ENCODE measurements at places on chromosomes 12 and 14.

DNA sequence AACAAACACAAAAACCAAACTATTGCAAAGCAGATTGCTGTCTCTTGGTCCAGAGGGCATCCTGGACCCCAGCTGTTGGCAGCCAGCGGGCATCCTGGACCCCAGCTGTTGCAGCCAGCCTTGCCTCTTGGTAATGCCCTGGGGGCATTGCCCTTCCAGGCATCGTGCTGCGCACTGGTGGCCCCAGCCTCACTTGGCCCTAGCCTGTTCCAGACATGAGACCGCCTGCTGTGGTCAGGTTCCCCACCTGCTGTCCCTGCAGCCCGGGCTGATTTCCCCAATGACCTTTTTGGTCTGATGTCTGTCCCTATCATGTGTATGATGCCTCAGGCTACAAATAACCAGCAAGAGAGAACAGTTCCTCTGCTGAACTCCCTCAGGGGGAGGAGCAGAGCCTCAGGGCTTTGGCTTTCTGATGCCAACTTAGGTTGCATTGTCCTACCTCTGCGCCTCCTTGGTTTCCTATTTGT lies 20.8 kb downstream of the MLXIP start:
- no peak for DNase-seq

DNA sequence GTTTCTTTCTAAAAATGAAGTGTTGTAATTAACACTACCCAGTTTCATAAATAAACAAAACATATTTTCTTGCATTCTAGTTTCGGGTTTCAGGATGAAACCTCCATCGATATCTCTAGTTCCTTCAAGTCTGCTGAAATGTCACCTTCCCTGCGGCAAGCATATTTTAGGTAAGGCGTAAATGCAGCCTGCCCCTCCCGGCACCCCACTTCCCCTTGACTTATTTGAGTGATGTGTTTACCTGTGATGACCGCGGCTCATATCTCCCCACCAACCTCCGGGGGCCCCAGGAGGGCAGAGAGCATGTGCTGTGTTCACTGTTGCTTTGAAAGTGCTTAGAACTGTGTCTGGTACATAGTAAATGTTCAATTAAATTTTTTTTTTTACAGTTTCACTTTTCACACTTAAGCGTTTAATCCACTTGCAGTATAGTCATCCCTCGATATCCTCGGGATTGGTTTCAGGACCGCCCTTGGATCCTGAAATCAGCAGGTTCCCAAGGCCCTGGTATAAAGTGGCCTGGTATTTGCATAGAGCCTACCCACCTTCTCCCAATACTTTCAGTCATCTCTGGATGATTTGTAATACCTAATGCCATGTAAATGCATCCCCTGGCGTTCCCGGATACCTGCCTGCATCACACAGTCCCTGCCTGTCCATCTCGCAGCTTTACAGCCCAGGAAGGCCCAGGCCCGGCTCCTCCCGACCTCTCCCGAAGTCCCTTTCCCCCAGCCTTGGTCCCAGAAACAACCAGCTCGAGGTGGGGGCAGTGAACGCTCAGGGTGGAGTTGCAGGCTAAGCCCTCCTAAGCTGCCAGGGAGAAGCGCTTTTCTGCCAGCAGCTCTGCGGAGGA lies 40.2 kb upstream of the FBRSL1 start:
- no peak for DNase-seq

- no peak for DNase-seq
Observed at GRCh38 chr12:92063641-92064040, 82.0 kb downstream of the BTG1 start.

DNA sequence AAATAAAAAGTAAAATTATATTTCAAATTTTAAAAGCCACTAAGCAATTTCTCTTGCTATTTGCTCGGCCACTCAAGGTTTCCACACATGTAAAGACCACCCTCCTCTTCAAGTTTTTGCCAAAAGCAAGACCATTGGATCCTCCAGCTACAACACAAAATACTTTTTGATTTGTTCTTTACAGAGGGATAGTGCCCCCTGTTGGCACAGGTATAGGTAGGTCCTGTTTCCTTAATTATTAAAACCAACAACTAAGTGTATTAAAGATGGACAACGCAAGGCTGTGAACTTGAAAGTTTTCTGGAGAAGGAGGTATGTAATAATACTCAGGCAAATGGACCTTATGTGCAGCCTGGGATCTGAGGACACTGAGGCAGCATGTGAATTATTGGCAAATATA lies 23.8 kb downstream of the ATP6V1D start:
- peak; percentile 19 for DNase-seq

Measured in stimulated activated CD4-positive, alpha-beta T cell treated with anti-CD3 and anti-CD28 coated beads, Interleukin-4, amount 100 ng/mL, for 24 hours (primary cell).